Skin of body (tissue), 3 donors: ENCODE measurements at places on chromosomes 5 and 9.

DNA sequence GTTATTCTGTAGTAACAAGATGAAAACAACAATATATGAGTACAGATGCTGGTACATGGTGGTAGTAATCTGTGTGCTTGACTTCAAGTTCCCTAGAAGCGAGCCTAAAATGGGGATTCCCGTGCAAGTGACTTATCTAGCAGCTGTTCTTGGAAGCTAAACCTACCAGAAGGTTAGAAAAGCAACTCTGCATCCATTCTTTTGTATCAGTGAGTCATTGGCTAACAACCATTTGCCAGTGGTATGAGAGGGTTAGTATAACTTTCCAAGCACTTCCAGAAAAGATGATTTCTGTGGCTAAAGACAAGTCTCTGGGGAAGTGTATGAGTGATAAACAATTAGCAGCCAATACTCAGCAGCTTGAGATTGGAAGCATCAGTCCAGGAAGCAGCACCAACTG, 787.7 kb upstream of the CDH6 start:
- no peak for DNase-seq

DNA sequence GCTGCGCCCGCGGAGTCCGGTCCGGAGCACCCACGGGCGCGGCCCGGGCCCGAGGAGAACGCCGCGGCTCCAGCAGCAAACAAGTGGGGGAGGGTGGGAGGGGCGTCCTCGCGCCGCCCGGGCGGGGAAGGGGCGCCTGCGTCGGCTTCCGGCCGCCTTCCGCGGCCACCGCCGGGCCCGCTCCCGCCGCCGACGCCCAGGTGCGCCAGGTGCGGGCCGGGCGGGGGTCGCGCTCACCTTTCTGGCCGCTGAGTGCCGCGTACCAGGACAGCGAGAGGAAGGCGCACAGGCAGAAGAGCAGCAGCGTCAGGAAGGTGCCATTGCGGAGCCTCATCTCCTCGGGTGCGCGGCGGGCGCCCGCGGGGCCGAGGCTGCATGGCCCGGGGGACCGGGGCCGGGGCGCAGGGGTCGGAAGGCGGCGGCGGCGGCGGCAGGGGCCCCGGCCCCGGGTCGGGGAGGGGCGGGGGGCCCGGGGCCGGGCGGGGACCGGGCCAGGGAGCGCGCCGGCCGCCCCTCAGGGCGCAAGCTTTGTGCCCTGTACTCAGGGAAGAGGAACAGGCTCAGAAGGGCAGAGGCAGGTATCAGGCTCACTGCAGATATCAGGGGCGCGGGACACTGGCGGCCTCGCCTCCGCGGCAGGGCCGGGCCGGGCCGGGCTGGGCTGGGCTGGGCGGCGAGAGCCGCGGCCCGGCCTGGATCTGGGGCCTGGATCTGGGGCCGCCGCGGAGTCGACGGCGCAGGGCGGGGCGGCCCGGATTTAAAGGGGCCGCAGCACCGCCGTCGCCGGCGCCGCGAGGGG, at the start of gene MGAT4B:
TSS of gene MGAT4B (minus strand) at position 617 of the 799 bp plus-strand sequence. CDS start at position 334, 283 bp downstream.
- DNase-seq, result peak; percentile 50

DNA sequence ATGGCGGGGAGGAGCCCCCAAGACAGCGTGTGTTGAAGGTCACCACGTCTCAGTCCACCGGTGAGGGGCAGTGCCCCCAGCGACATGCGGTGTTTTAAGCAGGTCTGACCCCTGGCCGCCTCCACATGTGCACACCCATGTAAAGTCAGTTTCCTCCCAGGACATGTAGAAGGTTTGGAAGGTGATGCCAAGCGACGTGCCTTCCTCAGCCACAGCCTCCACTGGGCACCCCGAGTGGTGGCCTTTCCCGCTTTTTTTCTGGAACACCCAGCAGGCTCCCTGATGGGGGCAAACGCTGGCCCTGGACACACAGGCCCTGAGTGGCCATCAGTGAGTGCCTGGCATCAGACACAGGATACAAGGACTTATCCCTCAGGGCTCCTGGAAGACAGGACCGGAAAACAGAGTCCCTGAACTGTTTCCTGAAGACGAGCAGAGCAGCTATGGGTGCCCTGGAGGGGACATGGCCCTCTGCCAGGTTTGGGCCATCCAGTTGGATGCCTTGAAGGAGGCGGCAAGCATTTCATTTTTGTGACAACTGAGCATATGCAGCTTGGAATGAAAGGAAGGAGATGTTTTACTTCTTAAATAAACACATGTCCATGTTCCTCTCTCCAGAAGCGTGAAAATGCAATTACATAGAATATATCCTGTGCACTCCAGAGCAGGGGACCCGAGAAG, 275.8 kb upstream of the IRX2 start:
- no peak for DNase-seq

GRCh38 chr5:89187883-89188465, 305.0 kb upstream of the MEF2C start:
- DNase-seq, result no peak

GRCh38 chr9:16217943-16218701, 652.3 kb downstream of the BNC2 start:
- no peak for DNase-seq

DNA sequence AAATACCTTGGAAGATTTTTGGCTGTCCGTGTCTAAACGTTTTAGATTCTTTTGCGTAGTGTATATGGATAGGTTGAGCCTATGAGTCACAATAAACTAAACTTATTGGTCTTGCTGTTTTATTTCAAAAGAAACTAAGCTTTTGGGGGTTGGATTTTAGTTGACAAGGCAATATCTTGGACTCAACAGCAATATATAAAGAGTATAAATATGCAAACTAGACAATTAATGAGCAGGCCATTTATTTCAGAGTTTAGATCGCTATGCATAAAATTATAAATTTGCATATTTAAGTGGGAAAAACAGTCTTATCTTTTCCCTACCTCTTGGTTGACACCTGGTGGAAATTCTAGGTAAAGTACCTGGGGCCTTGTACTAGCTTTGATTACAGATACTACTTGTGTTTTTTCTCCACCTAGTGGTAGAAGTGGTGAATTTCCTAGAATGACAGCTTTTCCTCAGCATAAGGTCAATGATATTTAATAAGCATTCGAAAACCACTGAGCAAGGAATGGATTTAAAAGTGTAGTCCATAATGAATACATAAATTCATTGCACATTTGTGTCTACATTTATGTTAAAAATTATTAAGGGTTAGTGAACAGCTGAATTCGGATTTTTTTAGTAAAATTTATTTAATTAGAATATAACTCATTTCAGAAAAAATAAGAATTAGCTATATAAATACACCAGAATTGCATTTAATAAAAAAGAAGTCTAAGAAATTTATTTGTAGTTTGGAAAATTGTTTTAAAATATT, 1.7 kb upstream of the ARRDC3 start:
- DNase-seq, result peak; percentile 88

DNA sequence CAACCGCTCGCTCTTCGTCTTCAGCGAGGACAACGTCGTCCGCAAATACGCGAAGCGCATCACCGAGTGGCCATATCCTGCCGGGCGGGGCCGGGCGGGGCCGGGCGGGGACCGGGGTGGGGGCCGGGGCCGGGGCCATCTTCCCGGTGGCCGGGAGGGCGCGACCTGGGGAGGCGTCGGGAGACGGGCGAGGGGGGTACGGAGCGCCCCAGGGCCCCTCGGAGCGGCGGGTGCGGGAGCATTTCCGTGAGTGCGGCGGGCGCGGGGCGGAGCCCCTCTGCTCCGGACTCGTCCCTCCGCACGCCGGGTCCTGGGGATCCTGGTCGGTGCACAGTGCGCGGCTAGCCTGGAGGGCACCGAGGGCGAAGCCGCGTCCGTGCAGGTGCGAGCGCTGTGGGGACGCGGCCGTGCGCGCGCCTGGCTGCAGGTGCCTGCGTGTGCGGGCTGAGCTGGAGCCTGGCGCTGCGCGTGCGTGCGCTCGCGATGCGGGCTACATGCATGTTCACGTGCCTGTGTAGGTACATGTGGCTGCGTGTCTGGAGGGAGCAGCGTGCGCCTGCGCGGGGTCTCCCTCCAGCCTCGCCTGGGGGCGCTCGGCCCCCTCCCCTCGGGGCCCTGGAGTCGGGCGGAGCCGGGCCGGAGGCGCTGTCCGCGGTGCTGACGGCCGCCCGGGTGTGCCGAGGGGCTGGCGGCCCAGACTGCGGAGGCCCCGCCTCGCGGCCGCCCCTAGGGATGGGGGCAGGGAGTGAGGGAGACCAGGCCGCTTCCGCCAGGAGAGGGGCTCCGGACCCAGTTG, 762 bp downstream of the CACNA1B start:
- DNase-seq, result no peak

DNA sequence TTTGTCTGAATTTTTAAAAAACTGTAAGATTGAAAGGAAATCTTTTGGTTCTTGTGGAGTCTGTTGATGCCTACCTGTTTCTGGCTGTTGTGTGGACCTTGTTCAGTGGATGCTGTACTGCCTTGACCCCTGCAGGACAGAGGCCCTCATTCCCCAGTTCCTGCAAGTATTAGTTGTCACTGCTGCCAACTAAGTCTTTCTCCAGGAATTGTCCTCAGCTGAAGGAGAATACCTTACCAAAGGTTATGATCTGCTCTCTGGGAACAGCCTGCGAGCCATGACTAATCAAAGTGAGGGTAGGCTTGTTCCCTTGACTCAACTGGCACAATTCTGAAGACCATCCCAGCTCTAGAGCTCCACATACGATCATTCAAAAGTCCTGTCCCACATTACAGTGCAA, 145.3 kb upstream of the FST start:
- DNase-seq, result no peak

GRCh38 chr9:131875828-131876485, 136.1 kb upstream of the RAPGEF1 start:
- DNase-seq, result no peak
